ENCODE measurements at places on chromosomes 1 and 21. TPM values are rescaled to one million over a fixed set of nuclear protein-coding genes. Genes with fewer than 3 reads are reported as not detected.

DNA sequence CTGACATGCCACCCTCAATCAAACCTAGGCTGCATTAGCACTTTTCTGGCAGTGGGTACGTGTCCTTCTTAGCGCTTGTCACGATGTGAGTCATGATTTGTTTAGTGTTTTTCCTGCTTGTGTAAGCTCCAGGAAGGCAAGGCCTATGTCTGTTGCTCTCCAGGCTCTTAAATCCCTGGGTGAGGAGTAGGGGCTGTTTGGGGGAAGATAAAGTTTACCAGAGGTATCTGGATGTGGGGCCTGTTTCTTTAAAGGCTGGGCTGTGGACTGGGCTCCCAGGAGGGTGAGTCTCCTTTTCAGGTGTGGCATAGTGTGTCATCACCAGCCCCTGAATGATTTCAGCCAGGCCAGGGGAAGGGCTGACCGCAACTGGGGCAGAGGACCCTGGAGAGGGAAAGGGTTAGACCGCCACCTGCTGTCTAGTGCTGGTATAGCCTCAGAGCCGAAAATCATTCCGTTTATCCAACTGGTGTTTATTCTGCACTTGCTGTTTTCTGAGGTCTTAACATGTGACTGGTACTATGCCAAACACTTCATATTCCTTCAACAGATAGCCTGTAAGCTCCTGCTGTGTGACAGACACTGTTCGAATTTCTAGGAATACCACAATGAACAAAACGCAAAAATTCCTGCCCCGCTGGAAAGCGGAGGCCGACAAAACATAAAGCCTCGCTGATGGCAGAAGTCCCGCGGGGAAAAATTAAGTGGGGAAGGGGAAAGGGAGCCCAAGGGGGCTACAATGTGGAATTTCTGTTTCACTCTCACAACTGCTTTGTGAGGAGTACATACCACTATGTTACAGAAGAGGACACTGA, 9.7 kb downstream of the SERINC2 start:
- DNase-seq: peak; percentile 84

- DNase-seq: no peak
Observed at GRCh38 chr21:37253991-37254390, 13.1 kb downstream of the VPS26C start.

EXTL2 gene
- total RNA-seq: 52.3 TPM

FMN2 gene
- 13.2 TPM for total RNA-seq

DNA sequence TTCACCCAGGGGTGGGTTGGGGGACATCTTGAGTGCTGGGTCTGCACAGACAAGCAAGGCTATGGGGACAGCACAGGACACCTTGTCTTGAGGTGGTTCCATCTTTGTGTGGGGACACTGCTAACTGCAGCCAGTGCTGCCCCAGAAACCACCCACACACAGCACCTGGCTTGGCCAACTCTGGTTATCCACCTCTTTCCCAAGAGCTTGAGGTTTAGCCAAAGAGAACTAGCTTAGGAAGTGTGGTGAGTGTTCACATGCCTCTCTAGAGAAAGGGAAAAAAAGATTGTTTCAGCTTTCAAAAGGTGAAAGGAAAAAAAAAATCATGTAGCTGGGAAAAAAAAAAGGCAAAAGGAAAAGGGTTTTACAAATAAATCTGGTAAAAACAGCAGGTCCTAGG, 32.4 kb downstream of the BCAR3 start:
- no peak for DNase-seq

BARHL2 gene
- not detected for total RNA-seq

ATP6V1G3 gene
- total RNA-seq: not detected

PADI1 gene
- total RNA-seq: not detected

DNA sequence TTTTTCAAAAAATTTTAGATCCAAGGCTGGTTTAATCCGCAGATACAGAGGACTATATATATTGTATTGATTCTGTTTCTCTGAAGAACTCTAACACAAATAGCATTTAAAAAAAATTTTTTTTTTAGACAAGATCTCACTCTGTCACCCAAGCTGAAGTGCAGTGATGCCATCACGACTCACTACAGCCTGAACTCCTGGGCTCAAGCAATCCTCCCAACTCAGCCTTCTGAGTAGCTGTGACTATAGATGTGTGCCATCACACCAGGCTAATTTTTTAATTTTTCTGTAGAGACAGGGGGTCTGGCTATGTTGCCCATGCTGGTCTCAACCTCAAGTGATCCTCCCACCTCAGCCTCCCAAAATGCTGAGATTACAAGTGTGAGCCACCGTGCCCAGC, 3.0 kb downstream of the ANKRD45 start:
- no peak for DNase-seq

DNA sequence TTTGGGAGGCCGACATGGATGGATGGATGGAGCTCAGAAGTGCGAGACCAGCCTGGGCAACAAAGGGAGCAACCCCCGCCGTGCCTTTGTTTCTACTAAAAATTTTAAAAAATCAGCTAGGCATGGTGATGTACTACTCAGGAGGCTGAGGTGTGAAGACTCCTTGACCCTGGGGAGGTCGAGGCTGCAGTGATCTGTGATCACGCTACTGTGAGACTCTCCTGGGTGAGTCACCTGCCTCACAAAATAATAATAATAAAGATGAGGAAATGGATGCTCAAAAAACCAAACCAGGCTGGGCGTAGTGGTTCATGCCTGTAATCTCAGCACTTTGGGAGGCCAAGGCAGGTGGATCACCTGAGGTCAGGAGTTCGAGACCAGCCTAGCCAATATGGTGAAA, 19.2 kb downstream of the DSTYK start:
- DNase-seq: no peak

DNA sequence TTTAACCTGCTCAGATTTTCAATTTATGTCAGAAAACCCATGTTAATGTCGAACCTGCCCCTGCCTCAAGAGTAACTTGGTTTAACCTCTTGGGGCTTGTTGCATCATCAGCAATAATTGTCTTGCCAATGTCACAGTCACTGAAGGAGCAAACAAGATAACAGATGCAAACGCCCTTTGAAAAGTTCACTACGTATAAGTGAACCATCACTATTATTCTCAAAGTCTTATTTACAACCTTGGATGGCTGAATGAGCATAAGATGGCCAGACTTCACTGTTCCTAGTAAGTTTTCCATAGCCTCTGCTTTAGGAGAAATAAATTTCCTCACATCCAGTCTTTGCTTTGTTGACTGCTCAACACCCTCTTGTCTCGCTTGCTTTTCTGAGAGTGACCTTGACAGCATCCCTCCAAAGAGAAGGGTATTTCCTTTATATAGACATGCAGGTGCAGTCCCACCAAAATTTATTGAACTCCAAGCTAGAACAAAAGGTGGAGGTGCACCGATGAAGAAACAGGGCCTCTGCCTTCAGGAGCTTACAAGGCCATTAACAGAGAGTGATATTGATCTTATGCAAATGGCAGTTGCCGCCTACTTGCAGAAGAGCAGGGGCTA, 749 bp upstream of the LRIG2 start:
- no peak for DNase-seq

- DNase-seq: no peak
Observed at GRCh38 chr1:160883581-160884513, 1.1 kb downstream of the ITLN1 start.

- DNase-seq: no peak
Observed at GRCh38 chr21:36727866-36728265, 29.0 kb downstream of the SIM2 start.

- DNase-seq: peak; percentile 62
Observed at GRCh38 chr1:161440312-161440894, 64.9 kb upstream of the FCGR2A start.

DNA sequence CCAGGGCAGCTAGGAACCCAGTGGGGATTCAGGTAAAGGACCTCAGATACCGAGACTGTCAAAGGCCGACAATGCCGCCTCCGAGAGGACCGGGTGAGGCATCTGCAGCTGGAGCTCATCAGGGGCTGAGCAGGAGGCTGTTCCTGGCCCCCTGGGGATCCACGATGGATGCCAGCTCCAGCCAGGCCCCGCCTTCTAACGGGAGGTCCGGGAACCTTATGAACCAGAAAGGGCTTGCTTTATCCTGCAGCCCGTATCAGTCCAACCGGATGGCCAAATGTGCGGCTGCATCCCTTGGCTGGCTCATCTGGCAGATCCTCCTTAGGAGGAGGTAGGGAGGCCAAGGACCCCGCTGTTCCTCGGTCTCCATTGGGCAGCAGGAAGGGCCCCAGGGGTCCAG, 32.0 kb downstream of the SLC45A1 start:
- no peak for DNase-seq

DNA sequence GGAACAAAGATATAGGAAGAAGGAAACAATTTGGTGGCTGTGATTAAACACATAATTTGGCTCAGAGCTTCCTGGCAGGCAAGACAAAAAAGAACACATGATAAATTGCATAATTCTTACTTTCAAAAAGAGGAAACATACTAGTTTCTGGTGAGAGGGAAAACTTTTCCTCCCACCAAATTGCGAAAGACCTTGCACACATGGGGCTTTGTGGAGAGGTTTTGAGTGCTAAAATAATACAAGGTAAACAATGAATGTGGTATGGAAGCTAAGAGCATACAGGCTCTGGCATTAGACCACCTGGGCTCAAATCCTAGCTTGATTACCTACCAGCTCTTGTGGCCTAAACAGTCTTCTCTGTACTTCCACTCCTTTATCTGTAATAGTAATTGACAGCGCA, 140.2 kb upstream of the HOOK1 start:
- no peak for DNase-seq

ACTA1 gene
- total RNA-seq: 0.48 TPM

GBP6 gene
- not detected for total RNA-seq

GRCh38 chr1:162302306-162303003, 74.2 kb downstream of the SPATA46 start:
- no peak for DNase-seq

DNA sequence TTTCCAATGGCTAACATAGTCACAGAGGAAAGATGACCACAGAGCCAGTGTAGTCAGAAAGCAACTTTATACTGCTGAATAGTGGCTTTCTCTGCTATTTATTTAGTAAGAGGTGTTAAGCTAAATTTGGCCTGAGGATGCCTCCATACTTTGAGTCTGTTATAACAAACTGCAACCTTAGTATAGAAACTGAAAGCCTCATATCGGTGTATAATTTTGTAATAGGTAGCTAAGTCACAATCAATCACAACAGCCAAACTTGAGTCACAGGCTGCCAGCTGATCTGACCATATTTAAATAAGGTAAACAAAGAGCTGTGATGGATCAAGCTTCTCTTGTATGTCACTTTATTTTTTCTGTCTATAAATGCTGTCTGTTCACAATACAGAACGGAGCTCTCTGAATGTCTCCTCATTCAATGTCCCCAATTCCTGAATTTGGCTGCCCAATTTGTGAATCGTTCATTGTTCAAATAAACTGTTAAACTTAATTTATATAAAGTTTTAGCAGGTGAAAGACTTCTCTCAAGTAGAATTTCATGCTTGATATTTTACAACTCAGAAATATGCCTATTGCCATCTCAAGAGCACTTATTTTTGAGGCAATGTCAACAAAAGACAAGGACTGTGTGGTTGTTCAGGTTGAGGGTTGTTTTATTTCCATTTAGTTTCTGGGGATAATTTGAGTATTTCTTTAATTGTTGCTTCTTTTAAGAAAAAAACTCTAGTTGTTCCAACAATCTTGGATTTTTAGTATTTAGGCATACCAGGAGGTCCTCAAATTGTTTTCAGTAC, 339.7 kb upstream of the B3GALT2 start:
- DNase-seq: no peak
